Posterior vena cava (tissue), 2 donors: ENCODE measurements at places on chromosomes 3 and 15.

DNA sequence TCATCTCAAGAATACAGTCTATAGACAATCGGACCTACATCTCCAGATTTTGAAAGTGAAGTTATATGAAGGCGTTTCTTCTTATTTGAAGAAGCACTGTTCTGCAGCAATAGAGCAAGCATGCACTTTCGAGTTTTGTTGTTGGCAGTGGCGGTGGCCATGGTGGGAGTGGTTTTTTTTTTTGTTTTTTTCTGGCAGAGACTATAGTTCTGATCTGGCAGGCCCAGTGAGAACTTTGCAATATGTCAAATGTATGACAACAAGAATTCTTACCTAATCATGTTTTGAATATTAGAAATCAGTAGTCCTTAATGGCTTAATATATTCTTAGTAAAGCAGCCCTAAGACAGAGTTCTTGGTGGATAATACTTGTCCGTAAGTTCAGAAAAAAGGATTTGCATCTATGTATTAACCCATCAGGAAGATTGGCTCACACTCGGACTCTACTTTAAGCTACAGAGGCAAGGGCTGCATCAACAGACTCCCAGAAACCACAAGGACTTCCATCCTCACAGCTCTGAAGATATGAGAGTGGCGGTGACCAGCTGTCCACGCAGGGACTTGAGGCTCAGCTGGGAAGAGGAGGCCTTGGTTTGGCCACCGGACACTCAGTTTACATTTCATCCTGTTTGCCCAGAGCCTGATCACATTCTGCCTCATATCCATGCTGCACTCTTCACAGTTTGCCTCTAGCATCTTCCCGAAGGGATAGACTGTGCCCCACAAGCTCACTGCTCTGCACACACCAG, 124.1 kb upstream of the THBS1 start:
- DNase-seq = no peak

DNA sequence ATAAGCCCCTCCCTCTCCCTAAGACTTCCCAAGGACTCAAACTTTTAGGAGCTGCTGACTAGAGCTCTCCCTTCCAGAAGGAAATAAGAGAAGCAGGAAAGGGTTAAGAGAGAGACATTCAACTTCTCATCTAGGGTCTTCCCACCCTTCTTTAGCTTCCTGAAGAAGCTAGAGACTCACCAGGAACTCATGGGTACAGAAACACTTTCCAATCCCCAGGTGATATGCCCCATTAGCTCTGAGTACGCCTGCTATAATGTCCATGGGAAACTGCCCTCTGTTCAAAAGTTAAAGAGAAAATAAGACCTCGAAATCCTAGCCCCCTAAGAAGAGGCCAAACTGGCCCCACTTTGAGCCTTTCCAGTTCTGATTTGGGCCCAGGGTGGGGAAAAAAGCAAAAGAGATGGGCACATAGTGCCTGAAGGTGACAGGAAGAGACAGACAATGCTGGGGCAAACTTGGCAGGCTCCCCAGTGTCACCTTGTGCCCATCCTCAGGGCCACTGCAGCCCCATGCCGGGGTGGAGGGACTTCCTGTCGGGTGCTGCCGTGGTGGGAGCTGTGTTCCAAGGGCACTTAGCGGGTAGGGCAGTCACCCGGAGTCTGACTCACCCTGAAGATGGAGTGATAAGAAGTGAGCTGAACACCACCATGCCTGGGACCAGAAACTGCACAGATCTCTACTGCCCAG, 29.5 kb downstream of the CCDC12 start:
- peak; percentile 77 for DNase-seq

- no peak for DNase-seq
Observed at GRCh38 chr3:128307029-128307633, 153.8 kb downstream of the EEFSEC start.

DNA sequence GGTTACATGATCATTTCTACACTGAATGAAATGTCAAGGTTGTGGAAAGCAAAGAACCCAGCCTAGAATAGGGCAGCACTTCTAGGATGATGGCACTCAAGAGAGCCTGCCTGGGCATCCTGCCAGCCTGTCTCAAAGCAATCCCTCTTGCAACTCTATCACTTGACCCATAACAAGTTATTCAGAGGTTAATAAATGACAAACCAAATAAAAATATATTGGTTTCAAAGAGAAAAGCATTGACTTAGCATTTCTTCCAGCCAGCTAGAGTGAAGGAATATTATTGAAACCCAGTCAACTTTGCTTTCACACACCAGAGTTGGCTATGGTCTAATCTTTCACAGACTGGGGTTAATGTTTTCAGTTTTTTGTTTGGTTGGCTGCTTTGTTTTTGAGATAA, 214.6 kb upstream of the UBE2E2 start:
- no peak for DNase-seq

DNA sequence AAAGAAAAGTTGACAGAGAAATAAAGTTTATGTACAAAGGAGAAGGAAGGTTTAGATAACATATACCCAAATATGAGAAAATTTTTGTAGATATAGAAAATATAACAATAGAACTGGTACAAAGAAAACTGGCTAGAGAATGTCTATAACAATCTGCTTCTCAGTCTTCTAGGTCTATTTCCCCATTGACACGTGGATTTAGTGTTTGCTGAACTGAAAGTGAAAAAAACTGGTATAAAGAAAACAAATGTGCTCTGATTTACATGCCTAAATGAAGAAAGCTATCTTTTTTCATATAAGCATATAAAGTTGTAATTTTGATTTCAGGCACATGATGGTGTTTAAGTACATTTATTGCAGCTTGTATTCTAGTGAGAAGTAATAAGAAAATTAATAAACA, 9.8 kb downstream of the KCNMB2 start:
- no peak for DNase-seq

DNA sequence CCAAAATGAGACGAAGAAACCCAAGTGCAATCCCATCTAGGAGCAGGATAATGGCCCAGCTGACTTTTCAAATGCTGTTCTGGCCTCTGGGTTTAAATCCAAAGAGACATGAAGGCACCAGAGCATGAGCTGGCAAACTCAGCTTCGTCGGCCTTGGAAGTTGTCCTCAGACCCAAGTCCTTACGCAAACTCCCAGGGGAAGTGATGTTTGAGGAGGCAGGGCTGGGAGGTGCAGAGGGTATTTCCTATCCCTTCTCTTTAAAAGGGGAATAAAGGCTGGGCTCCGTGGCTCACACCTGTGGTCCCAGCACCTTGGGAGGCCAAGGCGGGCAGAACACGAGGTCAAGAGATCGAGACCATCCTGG, 68.9 kb upstream of the HERC1 start:
- DNase-seq = no peak

DNA sequence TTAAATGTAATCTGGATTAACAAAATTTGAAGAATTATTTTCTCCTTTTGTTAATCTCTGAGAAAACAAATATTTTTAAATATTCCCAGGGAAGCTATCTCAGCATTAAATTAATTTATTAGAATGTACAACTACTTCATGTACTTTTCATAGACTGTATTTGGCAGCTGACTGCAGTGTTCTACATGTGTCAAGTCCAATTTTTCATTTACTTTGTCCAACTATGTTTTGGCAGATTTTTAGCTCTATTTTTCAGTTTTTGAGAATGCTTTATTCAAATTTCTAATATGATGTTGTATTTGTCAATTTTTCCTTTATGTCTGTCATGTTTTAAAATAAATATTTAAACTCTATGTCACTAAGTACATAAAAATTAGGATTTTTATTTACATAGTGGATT, 925.1 kb downstream of the OTOL1 start:
- DNase-seq = no peak

DNA sequence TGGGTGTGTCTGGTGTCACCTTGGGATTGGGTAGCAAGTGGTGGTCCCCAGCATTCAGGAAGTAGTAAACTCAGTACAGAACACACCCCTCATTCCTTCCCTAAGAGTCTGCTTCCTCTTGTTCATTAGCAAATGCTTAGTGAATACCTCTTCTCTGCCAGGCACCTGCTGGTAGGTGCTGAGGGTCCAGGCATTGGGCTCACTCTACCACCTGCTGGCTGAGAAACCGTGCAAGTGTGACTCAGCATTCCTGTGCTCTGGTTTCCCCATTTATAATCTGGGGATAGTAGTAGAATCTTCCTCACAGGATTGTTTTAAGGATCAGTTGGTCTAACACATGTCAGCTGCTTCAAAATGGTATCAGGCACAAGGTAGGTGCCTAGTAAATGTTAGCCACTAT, 4.8 kb downstream of the SHF start:
- DNase-seq = no peak

DNA sequence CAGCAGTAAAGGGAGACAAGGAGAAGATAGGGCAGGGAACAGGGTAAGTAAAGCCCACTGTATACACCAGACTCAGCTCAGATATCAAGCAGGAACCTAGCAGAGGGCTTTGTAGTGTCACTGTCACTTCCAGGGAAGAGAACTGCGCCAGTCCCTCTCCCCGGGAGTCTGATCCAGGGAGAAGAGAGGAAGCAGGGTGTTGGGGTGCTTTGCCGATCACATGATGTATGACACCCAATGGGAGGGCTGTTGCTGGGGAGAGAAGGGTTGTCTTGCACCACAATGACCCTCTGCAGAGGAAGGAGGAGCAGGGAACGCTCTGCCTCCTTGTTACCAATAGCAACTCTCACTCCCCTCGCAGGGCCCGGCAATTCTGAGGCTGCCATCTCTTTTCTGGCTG, 147.2 kb upstream of the SLC2A2 start:
- no peak for DNase-seq

DNA sequence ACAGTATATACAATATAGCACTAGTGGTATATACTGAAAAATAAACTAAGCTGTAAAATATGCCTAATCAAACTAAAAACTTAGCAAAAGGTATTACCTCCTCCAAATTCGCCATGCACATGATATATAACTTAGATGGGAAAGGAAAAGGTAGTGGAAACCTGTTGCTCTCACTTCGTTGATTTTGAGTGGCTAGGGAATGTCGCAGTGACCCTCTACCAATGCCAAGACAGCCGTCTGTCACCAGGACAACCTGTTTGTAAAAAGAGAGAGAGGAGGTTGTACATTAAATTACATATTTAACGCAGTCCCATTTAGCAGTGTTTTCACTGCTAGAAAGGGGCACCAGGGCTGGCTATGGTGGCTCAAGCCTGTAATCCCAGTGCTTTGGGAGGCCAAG, 11.3 kb downstream of the INTS14 start:
- DNase-seq = no peak

DNA sequence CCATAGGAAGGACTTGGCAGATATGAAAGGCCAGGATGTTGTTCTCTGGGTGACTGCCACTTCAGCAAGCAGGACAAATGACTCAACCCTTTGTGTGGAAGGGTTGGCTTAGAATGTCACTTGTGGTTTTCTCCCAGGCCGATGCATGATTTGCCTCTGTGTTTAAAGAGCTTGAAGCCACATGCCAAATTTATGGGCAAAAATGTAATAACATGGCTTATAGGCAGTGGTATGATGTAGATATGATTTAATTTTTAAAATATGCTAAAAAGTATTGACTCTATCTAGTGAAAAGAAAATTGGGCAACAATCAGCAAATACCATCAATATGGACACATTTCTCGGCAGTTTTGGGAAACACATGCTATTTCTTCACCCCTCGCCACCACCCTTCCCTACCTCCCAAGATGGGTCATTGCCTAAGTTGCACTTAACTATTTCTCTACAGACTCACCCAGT, 114.6 kb downstream of the CYP19A1 start:
- no peak for DNase-seq

DNA sequence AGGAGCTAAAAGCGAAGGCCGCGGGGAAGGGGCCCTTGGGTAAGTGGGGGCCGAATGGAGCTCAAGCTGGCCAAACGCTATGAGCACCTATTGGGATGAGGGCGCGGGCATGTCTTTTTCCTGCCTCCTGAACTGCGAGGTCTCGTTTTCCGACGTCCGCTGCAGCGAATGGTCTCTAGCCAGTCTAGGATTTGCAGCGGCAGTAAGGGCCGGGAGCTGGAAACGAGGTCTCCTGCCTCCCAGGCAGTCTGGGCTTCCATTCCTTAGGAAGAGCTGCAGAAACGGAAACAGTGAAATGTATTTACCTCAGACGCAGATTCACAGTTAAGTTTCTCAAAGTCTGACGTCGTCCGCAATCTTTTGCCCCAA, 517 bp downstream of the TMA7 start:
- DNase-seq = peak; percentile 74

DNA sequence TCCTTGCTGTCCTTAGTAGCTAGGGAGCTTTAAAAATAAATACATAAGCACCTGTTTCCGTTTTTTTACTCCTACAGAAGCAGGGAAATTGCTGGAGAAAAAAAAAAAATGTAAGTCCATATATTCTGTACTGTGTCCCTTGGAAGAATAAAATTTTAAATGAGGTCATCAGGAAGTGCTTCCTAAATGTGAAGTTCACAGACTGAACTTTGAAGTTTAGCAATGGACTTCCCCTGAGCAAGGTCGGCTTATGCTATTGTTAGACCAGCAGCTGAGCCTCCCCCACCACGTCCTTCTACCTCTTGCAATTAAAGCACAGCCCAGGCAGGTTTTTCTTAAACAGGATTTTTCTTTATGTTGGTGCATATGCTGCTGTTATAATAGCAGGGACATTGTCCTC, 26.3 kb downstream of the LIPC start:
- no peak for DNase-seq

- no peak for DNase-seq
Observed at GRCh38 chr15:46091860-46092450, 457.1 kb downstream of the SQOR start.

DNA sequence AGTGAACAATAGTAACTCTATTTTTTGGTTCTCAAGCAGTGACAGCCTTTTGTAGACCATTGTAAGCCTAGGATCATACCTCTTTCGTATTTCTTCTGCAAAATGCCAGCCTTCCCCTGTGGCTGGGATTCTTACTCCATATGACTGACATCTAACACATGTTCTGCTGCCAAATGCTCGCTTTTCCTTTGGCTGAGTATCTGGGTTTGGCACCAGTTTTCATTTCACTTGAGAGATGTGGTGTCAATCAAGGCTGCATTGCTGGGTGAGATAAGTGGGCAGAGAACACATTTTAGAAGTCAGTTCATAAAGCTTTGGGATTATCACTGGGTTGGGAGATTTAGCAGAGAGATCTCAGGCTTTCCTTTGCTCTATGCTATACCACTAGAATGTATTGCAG, 514.7 kb upstream of the SGO1 start:
- DNase-seq = no peak

GRCh38 chr3:86282106-86282787, 708.7 kb downstream of the VGLL3 start:
- no peak for DNase-seq

DNA sequence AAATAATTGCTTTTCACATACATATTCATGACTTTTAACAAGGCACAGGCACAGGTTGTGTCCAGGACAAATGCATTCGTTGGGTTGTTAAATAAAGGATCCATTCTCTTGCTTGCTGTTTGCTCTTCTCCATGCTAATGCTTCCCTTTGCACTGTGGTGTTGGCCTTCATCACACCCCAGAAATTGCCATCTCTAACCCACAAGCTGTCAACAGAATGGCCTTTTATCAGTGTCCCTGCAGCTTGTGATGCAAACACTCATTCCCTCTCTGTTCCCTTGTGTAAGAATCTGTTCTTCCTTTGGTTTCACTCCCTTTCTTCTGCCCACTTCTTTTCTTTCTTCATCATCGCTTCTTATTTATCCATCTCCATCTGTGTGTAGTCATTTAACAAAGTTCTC, 72.2 kb downstream of the SLC7A14 start:
- DNase-seq = no peak

- DNase-seq = no peak
Observed at GRCh38 chr3:159882790-159883779, 105.5 kb upstream of the IL12A start.
